ENCODE measurements at places on chromosomes 5 and 9.

DNA sequence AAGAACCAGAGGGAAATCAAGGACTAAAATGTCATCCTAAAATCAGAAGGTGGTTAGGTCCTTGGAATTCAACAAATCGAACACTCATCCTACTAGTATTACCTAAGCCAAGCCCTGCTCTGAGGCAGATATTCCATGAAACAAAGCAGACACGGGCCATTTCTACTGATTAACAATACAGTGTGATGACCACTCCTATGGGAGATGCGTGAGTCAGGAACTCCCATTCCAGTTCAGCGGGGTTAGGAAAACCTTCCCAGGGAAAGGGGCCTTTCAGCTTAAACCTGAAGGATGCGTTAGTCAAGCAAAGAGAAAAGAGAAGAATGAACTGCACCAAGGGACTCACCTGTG, 117.8 kb upstream of the LHFPL2 start:
- no peak for DNase-seq

GRCh38 chr9:112334432-112334841, 1.0 kb upstream of the PTBP3 start:
- DNase-seq: peak; percentile 60

- DNase-seq: no peak
Observed at GRCh38 chr5:158769079-158769478, 330.6 kb downstream of the EBF1 start.

DNA sequence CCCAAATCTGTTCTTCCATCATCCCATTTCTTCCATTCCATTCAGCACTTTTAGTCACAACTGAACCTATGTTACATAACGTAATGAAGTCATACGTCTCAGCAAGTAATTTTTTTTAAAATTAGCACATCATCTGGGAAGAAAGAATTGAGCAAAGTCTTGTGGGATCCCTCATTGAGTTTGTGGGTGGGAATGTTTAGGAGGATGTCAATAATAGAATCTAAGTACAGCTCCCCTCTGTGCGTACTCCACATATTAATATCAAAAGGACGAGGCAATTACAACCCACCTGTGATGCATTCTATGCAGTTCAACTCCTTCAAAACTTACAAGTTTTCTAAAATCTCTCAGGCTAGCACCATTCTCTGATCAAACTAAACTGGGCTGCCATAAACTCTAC, 526.3 kb downstream of the AGTPBP1 start:
- DNase-seq: no peak

DNA sequence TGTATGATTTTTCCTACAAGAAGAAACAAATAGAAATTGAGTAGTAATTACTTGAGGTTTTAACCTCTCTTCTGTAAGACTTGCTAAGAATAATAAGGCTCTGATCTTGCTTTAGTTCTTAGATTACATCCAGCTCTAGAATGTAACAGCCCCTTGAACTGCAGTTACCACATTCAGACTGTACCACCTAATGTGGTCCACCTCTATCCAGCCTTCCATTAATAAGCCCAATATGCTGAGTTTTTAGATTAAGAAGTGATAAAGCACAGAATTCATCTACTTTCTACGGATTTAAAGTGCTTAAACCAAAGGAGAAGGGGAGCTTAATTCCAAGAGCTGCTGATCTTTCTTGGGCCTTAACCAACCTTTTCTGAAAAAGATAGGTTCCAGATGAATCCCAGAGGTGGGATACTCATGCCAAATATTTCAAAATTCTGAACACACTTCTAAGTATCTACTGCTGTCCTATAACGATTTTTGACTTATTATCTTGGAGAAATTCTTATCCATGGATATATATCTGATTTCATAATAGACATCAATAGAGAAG, 131.5 kb downstream of the ZNF608 start:
- DNase-seq: no peak

GRCh38 chr5:132364319-132364718, 5.2 kb upstream of the SLC22A5 start:
- no peak for DNase-seq

DNA sequence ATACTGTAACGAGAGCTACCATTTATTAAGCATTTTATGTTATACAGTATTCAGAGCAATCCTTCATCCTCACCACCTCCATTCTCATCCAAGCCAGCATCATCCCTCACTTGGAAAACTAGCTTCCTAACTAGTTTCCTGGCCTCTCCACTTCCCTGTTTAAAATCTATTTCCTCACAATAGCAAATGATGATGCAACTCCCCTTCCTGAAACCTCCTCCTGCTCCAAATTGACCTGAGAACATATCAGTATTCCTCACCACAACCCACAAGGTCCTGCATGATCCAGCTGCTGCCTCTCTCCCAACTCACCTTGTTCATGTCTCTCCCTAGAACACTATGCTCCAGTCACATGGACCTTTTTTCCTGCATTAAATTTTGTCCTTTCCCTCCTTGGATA, 4.3 kb upstream of the SLC36A2 start:
- no peak for DNase-seq

GRCh38 chr9:18023332-18023731, 444.5 kb downstream of the SH3GL2 start:
- DNase-seq: no peak

DNA sequence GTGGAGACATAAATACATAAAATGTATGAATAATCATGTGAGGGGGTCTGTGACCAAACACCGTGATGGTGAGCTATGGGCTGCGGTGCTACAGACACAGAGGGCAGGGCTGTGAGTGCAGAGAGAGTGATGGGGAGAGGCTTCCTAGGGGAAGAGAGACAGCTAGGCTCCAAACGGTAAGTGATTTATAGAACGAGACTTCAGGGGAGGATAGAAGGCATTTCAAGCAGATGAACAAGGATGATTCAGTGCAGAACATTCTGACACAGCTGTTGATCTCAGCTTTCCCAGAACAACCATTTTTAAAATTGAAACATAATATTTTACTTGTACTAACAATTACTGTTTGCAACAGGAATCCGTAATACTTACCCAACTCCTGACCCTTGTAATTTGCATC, 100.7 kb downstream of the GAS1 start:
- no peak for DNase-seq

- DNase-seq: no peak
Observed at GRCh38 chr9:130606887-130607600, 27.7 kb downstream of the FUBP3 start.

GRCh38 chr5:123928401-123928800, 416.4 kb downstream of the CSNK1G3 start:
- DNase-seq: no peak

DNA sequence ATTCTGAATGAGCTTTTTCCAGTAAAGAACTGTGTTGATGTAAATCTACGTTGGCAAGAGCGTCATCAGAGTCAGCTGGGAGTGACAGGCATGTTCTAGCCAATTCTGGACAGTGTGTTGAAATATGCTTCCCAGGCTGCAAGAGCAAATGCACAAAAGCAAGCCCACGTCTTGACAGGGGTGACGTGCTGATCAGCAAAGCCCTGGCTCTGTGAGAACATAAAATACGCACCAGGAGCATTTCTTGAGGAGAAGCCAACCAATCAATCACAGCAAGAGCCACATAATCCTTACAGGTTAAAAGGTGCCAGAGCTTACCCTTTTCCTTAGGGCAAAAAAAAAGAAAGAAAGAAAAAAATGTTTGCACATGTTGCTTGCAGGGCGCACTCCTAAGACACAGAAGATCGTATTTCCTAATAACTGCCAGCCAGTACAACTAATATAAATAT, 148.1 kb downstream of the PDE4D start:
- DNase-seq: no peak

DNA sequence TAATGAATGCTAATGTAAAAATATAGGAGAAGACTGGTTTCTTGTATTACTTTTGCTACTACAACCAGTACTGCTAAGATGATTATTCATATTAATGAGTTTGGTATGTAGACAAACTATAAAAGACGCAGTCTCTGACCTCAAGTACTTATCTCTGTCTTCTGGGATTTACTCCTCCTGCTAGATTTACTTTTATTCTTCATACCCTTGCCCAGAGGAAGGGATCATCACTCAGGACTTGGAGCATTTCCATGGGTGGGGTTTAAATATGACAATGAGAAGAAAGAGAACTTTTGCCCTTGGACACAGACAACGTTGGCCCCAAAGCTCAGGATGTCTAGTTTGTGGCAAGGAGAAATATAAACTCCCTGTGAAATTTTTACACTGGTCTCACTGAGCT, 126.1 kb downstream of the BNC2 start:
- DNase-seq: no peak

DNA sequence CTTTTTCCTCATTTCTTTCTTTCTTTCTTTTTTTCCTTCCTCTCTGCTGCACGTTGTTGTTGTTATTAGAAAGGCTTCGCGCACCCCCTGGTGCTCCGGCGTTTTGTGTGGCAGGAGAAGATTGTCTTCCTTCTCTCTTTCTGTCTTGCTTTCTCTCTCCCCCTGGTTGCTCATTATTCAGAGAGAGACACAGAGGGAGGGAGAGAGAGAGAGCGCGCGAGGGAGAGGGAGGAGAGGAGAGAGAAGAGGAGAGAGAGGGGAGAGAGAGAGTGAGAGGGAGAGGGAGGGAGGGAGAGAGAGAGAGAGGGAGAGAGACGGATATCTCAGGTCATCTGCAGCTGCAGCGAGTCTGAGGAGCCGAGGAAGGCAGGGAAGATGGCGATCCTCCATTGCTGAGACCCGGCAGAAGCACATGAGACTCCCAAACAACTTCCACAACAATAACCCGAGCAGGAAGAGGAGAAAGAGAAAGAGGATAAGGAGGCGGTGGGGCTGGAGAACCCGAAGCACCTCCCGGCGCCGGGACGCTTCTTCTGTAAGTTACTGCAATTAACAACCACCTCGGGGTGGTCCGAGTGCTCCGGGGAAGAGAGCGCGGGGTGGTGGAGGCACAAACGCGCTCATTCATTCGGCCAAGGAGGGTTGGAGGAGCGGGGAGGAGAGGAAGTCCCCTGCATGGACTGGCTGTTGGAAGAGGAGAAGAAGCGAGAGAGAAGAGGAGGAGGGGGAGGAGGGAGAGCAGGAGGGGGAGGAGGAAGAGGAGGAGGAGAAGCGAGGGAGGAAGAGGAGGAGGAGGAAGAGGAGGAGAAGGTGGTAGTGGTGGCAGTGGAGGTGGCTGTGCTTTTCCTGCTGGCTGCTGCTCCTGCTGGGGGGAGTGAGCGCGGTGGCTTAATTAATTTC, at the start of gene ZNF462:
ZNF462 (plus strand) TSS at position 346 of the 900 bp plus-strand sequence. CDS start 60,218 bp downstream, outside the sequence.
- no peak for DNase-seq

GRCh38 chr9:94082553-94082952, 1.7 kb upstream of the PTPDC1 start:
- no peak for DNase-seq

DNA sequence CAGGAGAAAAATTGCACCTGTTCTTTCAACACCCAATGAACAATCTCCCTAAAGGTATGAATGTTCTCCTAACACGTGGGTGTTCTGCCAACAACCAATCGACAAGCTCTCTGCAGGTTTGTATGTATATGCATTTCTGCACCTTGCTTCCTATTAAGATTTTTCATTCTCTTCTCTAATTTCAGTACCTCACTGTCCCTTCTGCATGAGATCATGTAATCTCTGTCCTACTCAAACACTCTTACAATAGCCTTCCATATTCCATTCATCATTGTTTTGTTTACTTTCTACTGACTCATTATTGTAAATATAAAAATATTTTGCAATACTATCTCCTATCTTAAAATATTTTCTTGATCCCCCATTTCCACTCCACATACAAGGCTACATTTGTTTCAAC, 382.0 kb downstream of the CDH12 start:
- DNase-seq: no peak

GRCh38 chr5:118692811-118693342, 295.5 kb downstream of the DTWD2 start:
- DNase-seq: no peak

DNA sequence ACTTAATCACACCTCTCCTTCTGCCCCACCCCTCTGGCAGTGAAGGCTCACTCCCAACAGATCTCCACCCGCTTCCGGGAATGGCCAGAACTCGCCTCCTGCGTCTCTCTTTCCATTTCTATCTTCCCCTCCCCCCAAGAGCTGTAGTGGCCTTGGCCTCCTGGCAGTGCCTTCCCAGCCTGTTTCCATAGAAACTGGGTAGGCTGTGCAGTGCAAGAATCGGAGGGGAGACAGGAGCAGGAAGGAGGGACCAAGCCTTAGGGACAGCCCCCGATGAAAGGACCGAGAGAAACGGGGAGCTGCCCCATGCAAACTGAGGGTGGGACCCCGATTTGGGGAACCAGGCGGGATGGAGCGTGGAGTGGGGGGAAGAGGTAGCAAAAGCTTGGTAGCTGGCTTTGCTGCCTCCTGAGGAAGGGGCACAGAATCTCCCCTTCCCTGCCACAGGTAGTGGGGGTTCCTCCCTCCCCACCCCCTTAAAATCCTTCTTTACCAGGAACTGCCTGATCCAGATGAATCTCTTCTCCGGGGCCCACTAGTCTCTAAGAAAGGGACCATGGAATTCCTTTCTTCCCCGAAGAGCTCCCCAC, 4.5 kb upstream of the PCDH1 start:
- no peak for DNase-seq

- no peak for DNase-seq
Observed at GRCh38 chr9:38134611-38135237, 65.7 kb upstream of the SHB start.

DNA sequence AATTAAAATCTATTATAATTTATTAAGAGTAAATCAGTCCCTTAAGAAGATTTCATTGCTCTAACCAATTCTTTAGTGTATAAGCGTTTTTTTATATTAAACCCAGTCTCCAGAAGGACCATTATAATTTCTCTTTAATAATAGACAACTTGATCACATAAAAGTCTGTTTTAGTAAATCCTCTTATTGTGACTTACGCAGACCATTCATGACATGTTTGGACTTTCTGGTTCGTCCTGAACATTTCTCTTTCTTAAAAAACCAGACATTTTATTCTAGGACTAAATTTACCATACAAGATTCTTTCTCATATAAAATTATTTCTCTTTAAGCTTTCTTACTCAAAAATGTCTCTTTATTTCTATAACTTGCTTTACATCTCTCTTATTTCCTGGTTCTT, 196.2 kb upstream of the RAI14 start:
- no peak for DNase-seq

DNA sequence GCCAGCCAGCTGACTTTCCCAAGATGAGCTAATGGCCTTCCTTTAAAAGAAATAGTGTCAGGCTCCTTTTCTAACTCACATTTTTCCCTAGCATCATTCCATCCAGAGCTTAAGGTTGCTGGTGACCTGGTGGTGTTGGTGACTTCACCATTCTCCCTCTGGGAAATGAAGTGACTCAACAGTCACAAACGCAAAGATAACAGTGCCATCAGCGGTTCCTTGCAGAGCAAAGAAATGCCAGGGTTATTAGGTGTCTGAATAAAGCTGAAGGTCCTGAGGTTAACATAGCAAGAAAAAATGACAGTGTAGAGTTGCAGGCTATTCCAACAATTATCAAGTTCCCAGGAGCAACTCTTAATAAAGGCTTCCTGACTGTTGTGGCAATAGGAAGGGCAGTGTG, 111.8 kb upstream of the SLC44A1 start:
- DNase-seq: no peak

GRCh38 chr9:34686231-34686630, 4.8 kb downstream of the CCL19 start:
- no peak for DNase-seq

GRCh38 chr5:68648944-68649857, 433.6 kb downstream of the PIK3R1 start:
- no peak for DNase-seq

Data from CD4-positive, alpha-beta T cell treated with Interleukin-2 at 100 ng/mL for 4 hours (primary cell).